Left renal cortex interstitium (tissue), 4 donors: ENCODE measurements at places on chromosomes 3 and 15. TPM values are rescaled to one million over a fixed set of nuclear protein-coding genes. Genes with fewer than 3 reads are reported as not detected.

Gene STRIT1
- polyA plus RNA-seq: 0.93 TPM

Gene CHAC1
- 4.9 TPM for polyA plus RNA-seq

Gene AHSG
- 90.9 TPM for polyA plus RNA-seq

Gene OSBPL10
- polyA plus RNA-seq: 20.0 TPM

Gene THRB
- 26.2 TPM for polyA plus RNA-seq

DNA sequence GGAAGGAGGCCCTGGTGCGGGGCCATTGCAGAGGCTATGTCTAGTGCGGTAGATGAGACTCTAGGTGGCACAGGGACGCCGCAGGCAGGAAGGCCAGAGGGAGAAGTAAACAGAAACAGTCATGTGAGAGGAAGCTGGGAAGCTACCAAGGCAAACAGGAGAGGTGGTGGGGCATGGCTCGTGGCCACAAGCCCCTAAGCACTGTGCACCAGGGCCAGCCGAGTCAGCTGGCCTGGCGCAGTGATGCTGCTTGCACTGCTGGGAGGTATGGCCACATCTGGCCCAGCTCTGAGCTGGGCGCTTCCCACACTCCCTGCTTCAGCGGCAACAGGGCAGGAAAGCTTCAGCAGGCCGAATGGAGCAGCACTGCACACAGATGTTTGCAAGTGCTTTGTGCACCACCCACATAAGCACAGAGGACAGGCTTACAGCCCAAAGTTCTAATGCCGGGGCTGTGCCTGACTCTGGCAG, 76.6 kb downstream of the SRGAP3 start:
- no peak for DNase-seq

- no peak for DNase-seq
Observed at GRCh38 chr15:33191591-33191990, 2.9 kb downstream of the FMN1 start.

GRCh38 chr3:16357186-16358121, 92.4 kb downstream of the OXNAD1 start:
- no peak for DNase-seq

DNA sequence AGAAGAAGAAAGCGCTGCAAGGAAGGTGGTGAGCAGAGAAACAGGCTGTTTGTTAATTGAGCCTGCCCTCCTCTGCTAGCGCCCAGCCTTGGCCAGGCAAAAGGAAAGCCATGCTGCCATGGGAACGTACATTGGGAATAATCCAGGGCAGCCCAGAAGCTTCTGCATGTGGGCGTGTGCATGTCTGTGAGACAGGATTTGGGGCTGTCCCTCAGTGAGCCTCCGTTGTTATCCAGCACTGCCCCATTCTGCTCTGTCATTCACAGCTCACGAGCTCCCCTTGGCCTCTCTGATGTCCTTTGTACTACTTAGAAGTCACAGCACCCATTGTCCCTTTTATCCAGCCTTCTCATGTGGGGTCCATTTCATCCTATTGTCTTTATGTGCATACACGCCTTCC, 239.1 kb upstream of the ROPN1 start:
- DNase-seq: no peak

- no peak for DNase-seq
Observed at GRCh38 chr15:40958723-40959122, 5.5 kb downstream of the CHAC1 start.

DNA sequence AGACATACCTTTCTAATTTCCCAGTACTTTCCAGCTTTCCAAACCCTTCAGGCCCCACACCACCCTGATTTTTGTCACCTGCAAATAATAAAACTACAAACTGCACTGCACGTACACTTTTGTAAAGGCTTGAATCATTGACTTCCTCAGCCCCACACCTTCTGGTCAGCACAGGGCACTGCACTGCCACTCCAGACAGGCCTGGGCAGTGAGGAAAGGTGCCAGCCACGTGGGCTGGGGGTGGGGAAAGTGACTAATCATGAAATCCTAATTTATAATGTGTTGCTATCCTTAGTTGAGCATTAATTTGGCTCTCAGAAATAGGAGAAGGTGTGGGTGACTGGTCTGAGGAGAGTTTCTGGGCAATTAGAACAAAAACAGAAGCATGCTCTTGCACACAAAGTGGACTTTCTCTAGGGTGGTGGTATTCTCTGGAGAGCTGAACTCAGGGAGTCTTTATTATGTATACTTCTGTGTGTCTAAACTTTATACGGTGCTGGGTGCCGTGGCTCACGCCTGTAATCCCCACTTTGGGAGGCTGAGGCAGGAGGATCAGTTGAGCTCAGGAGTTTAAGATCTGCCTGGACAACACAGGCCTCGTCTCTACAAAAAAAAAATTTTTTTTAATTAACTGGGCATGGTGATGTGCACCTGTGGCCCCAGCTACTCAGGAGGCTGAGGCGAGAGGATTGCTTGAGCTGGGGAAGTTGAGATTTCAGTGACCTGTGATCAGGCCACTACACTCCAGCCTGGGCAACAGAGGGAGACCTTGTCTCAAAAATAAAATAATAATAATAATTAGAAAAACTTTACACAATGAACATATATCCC, 58.2 kb upstream of the FLNB start:
- no peak for DNase-seq

GRCh38 chr3:156356537-156357363, 198.2 kb downstream of the SSR3 start:
- DNase-seq: no peak

GRCh38 chr3:195403244-195403643, 39.6 kb downstream of the ACAP2 start:
- no peak for DNase-seq

GRCh38 chr15:85494048-85494777, 113.8 kb downstream of the AKAP13 start:
- DNase-seq: peak; percentile 44

DNA sequence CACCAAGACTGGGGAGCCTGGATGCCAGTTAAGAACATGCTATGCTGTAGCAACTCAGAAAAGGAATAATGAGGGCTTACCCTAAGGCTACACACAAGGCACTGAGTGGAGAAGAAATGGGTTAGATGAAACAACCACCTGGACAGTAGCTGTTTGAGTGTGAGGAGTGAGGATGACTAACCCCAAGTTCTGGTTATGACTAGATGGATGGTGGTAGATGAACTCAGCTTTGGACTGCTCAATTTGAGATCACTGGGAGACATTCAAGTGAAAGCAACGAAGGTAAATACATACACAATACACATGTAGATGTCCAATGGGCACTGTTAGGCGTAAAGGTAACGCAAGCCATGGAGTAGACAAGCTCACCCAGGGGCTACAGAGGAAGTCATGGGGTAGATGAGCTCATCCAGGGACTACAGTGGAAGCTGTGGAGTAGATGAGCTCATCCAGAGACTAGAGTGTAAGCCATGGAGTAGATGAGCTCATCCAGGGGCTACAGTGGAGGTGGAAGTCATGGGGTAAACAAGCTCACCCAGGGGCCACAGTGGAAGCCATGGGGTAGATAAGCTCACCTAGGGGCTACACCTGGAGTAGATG, 98.3 kb downstream of the ANO10 start:
- DNase-seq: no peak

DNA sequence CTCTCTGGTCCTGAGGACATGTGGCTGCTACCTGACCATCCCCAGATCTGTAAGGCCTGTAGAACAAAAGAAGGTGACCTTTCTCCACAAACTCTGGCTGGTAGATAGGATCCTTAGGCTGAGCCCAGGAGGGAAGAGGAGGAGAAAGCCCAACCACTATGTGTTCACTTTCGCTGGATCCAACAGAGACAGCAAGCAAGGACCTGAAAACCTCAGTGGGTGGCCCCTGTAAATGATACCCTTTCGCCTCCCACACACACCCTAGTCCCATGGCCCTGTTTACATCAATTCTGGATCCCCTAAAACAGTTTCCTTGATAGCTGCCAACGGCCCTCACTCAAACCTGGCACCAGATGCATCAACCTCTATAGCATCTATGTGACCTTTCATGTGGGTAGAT, 22.4 kb downstream of the CCDC12 start:
- no peak for DNase-seq

DNA sequence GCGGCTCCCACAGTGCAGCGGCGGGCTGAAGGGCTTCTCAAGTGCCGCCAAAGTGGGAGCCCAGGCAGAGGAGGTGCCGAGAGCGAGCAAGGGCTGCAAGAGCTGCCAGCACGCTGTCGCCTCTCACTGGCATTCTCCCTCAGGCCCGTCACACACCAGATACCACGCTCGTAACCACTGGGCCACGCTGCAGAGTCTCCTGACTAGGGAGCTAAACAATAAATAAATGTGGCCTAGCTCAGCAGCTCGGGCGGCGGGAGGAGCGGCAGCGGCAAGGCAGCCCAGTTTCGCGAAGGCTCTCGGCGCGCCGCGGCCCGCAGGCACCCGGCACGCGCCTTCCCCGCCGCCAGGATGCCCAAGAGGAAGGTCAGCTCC, 55.9 kb upstream of the FAM174B start:
- no peak for DNase-seq

DNA sequence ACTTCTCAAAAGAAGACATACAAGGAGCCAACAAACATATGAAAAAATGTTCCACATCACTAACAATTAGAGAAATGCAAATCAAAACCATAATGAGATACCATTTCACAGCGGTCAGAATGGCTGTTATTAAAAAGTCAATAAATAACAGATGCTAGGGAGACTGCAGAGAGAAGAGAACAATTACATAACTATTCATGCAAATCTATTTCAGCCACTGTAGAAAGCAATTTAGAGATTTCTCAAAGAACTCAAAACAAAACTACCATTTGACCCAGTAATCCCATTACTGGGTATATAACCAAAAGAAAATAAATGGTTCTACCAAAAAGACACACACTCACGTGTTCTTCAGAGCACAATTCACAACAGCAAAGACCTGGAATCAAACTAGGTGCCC, 116.3 kb downstream of the VPS13C start:
- no peak for DNase-seq

- no peak for DNase-seq
Observed at GRCh38 chr3:133874344-133874743, 21.3 kb downstream of the RAB6B start.
